ENCODE measurements at places on chromosomes 11 and 22.

DNA sequence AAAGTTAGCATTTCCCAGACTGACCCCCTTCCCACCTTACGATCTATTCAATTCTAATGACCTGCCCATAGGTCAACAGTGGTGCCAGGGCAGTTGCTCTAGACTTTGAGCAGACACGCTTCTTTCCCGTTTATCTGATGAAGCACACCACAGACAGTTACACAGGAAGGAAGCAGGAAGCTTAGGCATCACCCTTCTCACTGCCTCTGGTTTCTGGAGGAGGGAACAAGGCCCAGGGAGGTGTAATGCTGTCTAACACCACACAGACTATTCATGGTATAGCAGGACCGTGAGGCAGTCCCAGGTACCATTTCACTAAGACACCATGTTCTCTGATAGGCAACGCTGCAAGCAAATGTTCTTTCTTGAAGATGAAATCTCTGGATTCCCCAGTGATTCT is 279.4 kb downstream of the NTM start:
- H3K27me3 ChIP-seq: no peaks in the 10 kb centered on the region
- H3K4me1 ChIP-seq: peaks cover 5% of the 10 kb centered on the region
- H3K27ac ChIP-seq: no peak overlapping the region
- no peak overlapping the region for H3K4me3 ChIP-seq
- H3K36me3 ChIP-seq: no peaks in the 10 kb centered on the region

- H3K27me3 ChIP-seq: peaks cover 30% of the 10 kb centered on the region
- H3K36me3 ChIP-seq: peaks cover 3% of the 10 kb centered on the region
Measured at GRCh38 chr11:66290330-66290621, 1.3 kb upstream of the YIF1A start.

DNA sequence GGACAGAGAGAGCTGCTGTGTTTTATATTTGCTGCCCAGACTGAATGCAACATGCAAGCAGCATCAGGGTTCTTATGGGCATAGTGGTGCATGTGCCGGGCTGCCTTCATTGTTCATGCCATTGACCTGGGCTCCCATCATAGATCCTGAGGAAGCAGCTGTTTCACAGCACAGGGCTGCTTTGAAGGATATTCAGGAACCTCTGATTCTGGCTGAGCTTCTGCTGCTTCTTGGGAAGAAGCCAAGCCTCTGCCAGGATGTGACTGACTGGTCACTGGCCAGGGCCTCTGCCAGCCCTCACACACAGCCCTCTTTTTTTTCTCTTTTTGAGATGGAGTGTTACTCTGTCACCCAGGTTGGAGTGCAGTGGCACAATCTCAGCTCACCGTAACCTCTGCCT is 43.3 kb downstream of the CYB5R2 start:
- no peaks in the 10 kb centered on the region for H3K27me3 ChIP-seq
- no peak overlapping the region for H3K4me3 ChIP-seq
- no peaks in the 10 kb centered on the region for H3K4me1 ChIP-seq
- no peaks in the 10 kb centered on the region for H3K36me3 ChIP-seq

DNA sequence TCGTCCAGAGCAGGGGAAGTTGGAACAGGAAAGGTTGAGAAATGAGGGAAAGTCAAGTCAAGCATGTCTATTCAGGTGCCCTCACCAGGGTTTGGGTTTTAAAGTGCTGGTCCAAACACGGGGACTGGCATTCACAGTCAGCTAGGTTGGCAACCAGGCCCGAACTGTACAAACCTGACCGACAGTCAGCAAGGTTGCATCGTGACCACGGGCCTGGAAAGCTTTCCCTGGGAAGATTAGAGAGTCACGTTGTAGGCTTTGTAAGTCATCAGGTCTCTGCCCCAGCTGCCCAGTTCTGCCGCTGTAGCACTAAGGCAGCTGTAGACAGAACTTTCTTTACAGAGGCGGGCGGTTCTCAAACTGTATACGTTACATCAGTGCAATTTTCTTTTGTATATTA is 7.4 kb downstream of the KRTAP5-10 start:
- no peak overlapping the region for H3K4me3 ChIP-seq
- H3K27ac ChIP-seq: no peak overlapping the region
- H3K36me3 ChIP-seq: no peaks in the 10 kb centered on the region
- DNase-seq: no peak

- H3K4me3 ChIP-seq: no peak overlapping the region
- no peak for DNase-seq
- peaks cover 30% of the 10 kb centered on the region for H3K4me1 ChIP-seq
Measured at GRCh38 chr22:40595497-40596234, 40.9 kb downstream of the MRTFA start.

DNA sequence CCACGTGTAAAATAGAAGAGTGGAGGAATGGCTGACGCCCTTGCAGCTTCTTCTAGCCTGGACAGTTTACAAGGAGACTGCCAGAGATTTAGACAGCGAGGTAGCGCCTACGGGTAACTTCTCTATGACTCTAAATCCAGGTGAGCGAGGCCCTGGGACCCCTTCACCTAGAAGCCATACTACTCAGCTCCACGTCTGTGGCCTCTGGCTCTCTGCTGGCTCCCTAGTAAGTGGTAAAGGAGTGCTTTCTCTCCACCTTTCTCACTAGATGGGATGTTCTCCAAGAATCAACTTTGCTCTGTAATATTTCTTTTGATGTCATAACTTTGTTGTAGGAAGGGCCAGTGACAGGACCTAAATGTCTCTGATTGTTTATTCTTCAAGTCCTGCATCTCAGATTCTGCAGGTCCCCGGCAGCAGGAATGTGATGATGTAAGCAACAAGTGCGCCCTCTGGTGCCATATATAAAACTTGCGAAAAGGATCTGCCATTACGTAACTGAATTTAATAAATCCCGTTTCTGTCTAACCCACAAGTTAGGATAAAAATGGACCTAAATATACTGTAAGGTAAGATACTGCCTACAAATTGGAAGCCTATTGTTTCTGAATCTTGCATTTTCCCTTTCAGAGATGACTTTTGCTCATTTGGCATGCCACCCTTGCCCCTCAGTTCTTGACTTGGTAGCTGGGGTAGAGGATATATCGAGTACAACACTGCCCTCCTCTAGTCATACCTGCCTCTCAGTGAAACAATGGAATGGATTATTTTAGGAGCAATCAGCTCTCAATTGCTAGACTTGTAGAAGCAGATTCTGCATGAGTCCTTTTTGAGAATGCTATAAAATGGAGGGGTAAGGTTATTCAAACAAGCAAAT is 11.0 kb upstream of the PTPN5 start:
- no peaks in the 10 kb centered on the region for H3K36me3 ChIP-seq
- DNase-seq: peak; percentile 19
- no peak overlapping the region for H3K4me3 ChIP-seq
- H3K27ac ChIP-seq: no peak overlapping the region

DNA sequence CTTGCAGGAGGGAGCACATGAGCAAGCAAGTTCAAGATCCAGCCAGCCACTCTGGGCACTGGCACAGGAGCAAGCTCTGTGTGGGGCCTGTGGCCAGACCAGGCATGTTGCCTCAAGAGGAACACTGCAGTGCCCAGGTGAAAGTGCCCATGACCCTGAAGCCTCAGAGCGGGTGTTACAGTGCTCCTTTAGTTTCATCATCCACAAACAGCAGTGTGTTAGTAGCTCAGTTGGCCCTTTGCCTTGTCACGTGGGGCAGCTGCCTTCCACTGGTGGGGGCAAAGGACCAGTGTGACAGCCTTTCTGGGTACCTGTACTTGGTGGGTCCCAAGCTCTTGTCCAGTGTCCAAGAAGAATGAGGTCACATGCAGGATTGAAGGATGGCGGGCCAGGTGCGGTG is 3.0 kb upstream of the EI24 start:
- H3K36me3 ChIP-seq: peaks cover 6% of the 10 kb centered on the region
- no peaks in the 10 kb centered on the region for H3K27me3 ChIP-seq

DNA sequence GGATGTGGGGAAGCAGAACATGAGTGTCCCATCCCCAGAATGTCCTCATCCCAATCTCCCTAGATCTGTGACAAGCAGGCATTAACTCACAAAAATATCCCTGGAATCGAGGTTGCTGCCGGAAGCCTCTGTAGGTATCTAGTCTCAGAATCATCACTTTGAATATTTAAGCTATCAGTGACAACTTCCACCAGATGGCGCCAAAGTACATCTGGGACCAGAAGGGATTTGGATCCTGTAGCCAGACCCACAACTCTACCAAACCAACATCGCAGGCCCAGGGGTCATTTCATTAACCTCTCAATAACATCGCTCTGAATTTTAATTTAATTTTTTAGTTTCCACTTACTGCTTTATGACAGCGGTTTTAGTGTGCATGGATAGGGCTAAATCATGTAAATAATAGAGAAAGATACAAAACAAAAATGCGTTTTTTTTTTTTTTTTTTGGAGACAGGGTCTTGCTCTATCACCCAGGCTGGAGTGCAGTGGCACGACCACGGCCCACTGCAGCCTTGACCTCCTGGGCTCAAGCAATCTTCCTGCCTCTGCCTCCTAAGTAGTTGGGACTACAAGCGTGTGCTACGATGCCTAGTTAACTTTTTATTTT is 1.1 kb upstream of the EXT2 start:
- H3K27me3 ChIP-seq: peaks cover 2% of the 10 kb centered on the region
- peaks cover 13% of the 10 kb centered on the region for H3K36me3 ChIP-seq
- H3K4me1 ChIP-seq: peaks cover 30% of the 10 kb centered on the region
- peak overlapping the region; percentile 73 for H3K4me3 ChIP-seq
- peak overlapping the region; percentile 9 for H3K27ac ChIP-seq

DNA sequence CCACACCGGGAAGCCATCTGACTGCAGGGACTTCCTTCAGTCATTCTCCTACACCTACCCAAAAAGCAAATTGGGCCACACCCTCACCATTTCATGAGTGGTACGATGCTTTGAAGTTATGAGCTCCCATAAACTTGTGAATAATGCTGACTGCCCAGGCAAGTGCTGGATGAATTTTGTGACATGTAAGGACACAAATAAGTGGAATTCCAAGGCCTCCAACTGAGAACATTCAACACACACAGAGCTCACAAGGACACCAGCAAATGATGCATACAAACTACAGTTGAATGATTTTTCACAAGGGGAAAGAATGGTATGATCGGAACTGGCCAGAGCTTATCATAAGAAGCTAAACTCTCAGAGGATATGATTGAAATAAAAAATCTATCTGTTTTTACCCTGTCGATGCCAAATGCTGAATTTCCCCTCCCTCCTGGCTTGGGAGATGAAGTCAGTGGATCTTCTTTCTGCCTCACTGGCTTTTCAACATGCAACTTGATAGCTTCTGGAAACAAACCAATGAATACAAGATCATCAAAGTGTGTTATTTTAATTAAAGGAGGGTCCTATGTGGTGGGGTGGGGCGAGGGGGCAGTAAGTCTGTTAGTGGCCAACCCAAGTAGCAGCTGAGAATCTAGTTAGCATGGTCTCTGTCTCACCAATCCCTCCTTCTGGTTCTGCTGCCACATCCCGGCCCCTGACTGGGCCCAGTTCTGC is 123.8 kb downstream of the WT1 start:
- no peaks in the 10 kb centered on the region for H3K36me3 ChIP-seq
- H3K27me3 ChIP-seq: no peaks in the 10 kb centered on the region
- no peaks in the 10 kb centered on the region for H3K4me1 ChIP-seq
- no peak for DNase-seq
- no peak overlapping the region for H3K4me3 ChIP-seq

DNA sequence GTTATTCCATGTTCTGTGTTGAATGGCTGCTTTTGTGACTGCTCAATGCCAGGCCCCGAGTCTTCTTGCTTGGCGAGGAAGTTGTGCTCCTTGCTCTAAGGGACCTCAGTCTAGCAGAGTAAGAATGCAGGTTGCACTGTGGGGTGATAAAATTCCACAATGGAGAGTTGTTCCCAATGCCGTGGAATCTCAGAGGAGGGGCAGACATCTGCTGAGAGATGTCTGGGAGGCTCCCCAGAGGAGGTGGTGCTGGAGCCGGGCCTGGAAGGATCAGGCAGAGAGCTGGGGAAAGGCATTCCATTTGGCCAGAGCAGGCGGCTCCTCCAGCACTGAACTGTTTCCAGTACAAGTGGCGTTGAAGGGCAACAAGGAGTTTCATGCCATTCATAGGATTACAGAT is 55.2 kb downstream of the ST3GAL4 start:
- H3K27me3 ChIP-seq: no peaks in the 10 kb centered on the region
- no peak overlapping the region for H3K4me3 ChIP-seq
- no peaks in the 10 kb centered on the region for H3K36me3 ChIP-seq
- no peak overlapping the region for H3K27ac ChIP-seq
- no peak for DNase-seq

DNA sequence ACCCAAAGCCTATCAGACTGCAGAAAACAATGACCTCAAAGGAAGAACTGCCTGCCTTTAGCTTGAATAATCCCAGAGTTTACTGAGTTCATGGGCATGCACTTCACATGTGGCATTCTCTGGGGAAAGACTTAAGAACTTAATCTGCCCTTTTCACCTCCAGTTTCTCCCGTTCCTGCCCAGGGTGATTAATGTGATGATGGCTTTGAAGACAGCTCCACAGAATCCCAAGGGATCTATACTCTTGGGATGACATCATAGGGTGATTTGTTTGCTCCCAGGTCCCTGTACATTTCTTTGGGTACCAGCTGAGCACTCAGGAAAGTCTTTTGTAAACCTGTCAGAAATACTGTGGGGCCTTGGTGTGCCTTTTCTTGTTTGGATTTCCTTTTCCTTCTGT is 14.0 kb downstream of the FJX1 start:
- H3K4me3 ChIP-seq: no peak overlapping the region
- no peak overlapping the region for H3K27ac ChIP-seq
- no peaks in the 10 kb centered on the region for H3K36me3 ChIP-seq
- no peak for DNase-seq
- peaks cover 27% of the 10 kb centered on the region for H3K27me3 ChIP-seq

- H3K4me3 ChIP-seq: no peak overlapping the region
- H3K4me1 ChIP-seq: peaks cover 55% of the 10 kb centered on the region
- no peaks in the 10 kb centered on the region for H3K27me3 ChIP-seq
- H3K36me3 ChIP-seq: no peaks in the 10 kb centered on the region
- DNase-seq: no peak
Measured at GRCh38 chr22:25546751-25547150, 17.7 kb upstream of the GRK3 start.
